Activated T-helper 1 cell treated with anti-CD3 and anti-CD28 coated beads, Interleukin-12 subunit alpha, Interleukin-12 subunit beta, Interleukin-2, Interleukin-4 antibody, amounts not matched to agents 30 ng/mL and 10 ng/mL and 1 ng/mL, durations not matched to agents 14 hours and 24 hours and 36 hours (primary cell): ENCODE measurements at places on chromosomes 2 and 18.

DNA sequence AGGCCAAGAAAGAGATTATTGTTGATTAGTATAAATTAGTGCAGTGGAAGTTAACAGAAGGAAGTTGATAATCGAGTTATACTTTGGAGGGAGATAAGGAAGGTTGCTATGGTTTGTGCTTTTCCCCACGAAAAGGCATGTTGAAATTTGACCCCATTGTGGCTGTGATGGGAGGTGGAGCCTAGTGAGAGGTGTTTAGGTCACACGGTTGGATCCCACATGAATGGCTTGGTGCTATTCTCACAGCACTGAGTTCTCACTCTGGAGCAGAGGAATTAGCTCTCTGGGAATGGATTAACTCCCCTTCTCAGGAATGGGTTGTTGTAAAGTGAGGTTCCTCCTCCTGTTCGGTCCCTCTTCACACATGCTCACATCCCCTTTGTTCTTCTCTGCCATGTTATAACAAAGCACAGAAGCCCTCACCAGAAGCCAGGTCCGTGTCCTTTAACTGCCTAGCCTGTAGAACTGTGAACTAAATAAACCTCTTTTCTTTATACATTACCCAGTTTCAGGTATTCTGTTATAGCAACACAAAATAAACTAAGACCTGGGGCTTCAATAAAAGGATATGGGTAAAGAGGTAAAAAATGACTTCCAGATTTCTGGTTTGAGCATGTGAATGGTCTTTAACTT is 21.9 kb downstream of the PIGN start:
- DNase-seq, result no peak

- DNase-seq, result no peak
Measured at GRCh38 chr18:8433323-8433722, 175.9 kb upstream of the RAB12 start.

- DNase-seq, result no peak
Measured at GRCh38 chr2:230840301-230840700, 24.4 kb upstream of the ITM2C start.

GRCh38 chr2:112335600-112335999 is 60.2 kb downstream of the ZC3H6 start:
- DNase-seq, result no peak

GRCh38 chr2:236981701-236982485 is 103.8 kb upstream of the COPS8 start:
- DNase-seq, result no peak

- no peak for DNase-seq
Measured at GRCh38 chr2:175399326-175399725, 217.8 kb upstream of the ATP5MC3 start.

- no peak for DNase-seq
Measured at GRCh38 chr2:55489467-55490062, 30.0 kb upstream of the CFAP36 start.

- DNase-seq, result no peak
Measured at GRCh38 chr2:216299588-216299987, 72.7 kb downstream of the MARCHF4 start.

DNA sequence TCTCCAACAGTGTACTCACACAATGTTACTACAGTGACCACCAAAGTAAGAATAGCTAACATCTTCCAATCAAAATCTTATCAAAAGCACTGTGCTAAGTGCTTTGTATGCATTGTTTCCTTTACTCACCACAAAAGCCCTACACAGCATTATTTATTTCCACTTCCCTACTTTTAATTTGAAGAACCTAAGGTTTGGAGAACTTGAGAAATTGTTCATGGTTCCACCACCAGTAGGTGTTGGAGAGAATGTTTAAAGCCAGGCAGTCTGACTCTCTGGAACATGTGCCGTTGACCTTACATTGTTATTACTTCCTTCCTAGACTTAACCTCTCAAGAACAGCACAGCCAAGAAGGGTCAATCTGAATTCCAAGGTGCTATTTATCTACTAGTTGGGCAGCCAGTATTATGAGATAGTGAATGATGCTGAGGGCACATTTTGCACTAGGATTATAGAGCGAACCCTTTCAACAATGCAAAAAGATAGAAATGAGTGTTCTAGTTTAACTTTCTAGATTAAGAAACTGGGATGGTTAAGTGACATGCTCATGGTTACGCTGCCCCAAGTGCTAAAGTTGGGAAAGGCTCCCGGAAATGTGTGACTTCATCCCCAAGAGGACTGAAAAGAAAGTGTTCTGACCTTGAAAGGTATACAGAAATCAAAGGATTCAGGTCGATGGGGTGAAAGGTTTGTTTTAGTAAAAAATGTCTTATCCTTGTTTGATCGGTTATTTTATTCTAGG is 55.2 kb upstream of the FAM136A start:
- DNase-seq, result no peak

DNA sequence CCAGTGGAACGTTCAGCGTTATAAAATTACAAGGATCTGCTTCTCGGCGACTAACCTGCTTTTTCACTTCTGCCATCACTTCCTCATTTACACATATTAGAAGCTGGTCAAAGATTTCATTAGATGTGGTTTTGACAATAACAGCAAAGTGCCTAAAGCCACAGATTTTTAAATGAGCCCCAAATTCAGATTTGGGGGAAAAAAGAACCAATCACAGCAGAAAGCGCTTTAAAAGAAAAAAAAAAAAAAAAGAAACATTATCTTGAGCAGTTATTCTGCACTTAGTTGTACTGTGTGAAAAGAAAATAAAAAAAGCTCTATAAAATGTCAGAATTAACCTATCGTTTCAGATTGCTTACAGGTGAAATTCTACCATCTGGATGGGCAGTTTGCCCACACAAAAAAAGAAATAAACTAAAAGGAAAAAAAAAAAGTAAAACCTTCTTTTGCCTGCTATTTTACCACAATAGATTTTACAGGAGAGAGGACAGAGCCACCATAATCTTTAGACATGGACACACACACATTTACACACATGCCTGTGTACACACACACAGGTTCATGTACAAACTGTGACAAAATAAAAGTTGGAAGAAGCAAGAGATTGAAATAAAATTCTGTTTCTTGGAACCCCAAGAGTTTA is 167.2 kb downstream of the TCF4 start:
- DNase-seq, result no peak

- DNase-seq, result no peak
Measured at GRCh38 chr2:89833780-89834117, 1142.3 kb downstream of the RPIA start.

- no peak for DNase-seq
Measured at GRCh38 chr18:62017618-62018017, 124.8 kb upstream of the RNF152 start.

GRCh38 chr18:3103576-3103975 is 90.6 kb upstream of the LPIN2 start:
- DNase-seq, result no peak

- DNase-seq, result no peak
Measured at GRCh38 chr2:128562471-128563347, 244.0 kb upstream of the HS6ST1 start.

DNA sequence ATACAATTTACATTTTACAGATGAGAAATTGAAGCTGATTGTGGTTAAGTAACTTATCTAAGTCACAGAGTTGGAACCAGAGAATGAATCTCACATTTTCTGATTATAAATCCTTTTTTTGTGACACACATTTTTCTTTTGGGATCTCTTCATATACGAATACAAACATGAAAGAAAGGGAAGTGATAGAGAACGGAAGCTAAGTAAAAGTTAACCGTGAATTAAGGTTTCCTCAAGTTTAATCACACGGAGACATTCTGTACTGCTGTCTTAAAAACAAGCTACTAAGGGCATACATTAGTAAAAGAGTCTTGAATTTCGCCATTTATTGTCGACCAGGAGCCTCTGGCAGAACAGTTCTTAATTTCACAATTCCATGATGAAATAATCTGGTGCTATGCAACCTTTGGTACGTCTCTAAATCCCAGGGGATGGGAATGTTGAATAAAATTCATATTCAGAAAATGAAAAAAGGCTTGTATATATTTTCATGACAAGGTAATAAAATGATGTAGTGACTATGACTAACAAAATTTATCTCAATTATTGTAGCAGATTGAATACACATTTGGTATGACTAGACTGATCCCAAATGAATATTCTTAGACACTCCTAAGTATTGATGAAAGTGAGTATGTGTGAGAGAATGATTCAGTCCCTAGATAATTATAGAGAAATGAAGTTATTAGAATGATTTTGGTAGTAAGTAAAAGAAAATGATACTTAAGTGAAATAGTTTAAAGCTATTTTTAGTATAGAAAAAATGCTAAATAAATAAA is 40.3 kb upstream of the ZSWIM2 start:
- no peak for DNase-seq

- DNase-seq, result no peak
Measured at GRCh38 chr2:240555541-240556250, 2.1 kb downstream of the ANKMY1 start.

DNA sequence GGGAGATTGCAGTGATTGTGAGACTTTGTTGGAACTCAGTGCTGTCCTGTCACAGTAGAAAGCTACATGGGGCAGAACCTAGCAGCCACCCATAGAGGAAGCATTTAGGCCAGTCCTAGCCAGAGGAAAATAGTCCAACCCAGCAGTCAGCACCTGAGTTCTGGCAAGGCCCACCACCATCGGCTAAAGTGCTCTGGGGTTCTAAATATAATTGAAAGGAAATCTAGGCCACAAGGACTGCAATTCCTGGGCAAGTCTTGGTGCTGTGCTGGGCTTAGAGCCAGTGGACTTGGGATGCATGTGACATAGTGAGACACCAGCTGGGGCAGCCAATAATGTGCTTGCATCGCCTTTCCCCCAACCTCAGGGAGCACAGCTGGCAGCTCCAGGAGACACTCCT is 28.9 kb upstream of the ACTR2 start:
- DNase-seq, result no peak

DNA sequence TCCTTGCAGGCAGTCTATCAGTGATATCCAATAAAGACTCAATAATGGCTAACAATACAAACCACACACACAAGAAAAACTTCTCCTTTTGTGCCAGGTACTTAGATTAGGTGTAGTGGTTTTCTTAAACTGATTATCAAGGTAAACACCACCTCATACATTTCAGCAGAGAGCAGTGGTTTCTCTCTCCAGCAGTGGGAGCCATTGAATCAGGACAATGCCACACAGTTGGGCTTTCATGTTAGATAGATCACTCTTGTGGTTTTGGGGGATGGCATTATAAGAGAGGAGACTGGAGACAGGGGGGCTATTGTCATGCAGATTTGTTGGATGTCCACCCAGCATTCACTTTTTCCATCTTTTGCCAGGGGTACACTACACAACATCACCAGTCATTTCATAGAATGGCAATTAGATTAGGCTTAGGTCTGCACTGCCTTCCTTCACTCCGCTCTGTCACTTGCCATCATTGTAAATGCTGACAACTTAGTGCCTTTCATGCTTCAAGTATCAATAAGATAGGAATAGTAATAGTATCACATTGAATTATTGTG is 13.6 kb upstream of the IRS1 start:
- no peak for DNase-seq

GRCh38 chr2:38866773-38867443 is 8.8 kb downstream of the DHX57 start:
- no peak for DNase-seq

DNA sequence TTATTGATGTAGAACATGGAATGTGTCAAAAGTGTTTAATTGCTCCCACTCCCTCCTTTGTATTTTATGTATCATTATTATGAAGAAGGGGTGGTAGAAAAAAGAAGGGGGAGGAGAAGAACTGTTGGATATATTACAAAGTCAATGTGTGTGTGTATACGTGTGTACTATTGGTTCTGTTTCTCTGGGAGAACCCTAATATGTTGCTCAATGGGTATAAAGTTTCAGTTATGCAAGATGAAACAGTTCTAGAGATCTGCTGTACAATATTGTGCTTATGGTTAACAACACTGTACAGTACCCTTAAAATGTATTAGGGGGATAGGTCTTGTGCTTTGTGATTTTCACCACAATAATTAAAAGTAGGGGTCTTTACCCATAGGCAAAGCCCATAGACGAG is 58.1 kb upstream of the ZC3H15 start:
- DNase-seq, result no peak

- DNase-seq, result no peak
Measured at GRCh38 chr2:220276741-220277444, 649.5 kb downstream of the SLC4A3 start.

- DNase-seq, result no peak
Measured at GRCh38 chr18:1047406-1047805, 142.7 kb downstream of the ADCYAP1 start.

GRCh38 chr18:12911025-12911928 is 27.2 kb upstream of the PTPN2 start:
- DNase-seq, result peak; percentile 40

DNA sequence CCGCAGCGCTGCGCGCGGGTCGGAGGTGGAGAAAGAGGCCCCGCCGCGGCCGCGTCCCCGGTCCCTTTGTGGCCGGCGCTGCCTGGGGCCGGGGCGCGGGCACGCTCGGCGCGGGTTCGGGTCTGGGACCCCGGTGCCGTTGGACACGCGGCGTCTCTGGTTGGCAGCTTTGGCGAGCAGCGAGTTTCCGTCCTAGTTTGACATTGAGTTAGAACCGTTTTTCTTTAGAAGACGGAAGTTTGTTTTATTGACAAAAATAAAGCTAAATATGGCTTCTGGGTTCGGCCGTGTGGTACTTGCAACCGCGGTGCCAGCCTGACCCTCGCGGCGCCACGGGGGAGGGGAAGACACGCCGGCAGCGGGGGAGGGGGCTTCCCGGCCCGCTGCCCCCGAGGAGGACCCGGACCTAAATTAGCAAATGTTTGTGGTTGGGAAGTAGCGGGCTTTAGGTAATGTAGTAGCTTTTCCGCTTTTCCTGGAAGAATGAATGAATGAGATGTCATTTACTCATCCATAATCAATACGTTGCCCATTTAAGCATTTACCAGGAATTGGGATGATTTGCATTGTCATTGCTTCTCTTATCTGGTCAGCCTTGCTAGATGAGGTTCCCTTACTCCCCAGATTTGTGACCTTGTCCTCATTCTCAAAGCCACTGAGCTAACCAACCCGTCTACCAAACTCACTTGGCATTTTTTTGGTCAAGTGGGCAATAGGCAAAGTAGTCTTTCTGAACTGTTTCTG is 530 bp downstream of the GALNT1 start:
- DNase-seq, result peak; percentile 7

- DNase-seq, result no peak
Measured at GRCh38 chr2:68790600-68790999, 56.0 kb downstream of the ARHGAP25 start.

GRCh38 chr2:552906-553305 is 124.3 kb downstream of the TMEM18 start:
- DNase-seq, result no peak

- no peak for DNase-seq
Measured at GRCh38 chr2:108074946-108075345, 88.6 kb downstream of the SLC5A7 start.

DNA sequence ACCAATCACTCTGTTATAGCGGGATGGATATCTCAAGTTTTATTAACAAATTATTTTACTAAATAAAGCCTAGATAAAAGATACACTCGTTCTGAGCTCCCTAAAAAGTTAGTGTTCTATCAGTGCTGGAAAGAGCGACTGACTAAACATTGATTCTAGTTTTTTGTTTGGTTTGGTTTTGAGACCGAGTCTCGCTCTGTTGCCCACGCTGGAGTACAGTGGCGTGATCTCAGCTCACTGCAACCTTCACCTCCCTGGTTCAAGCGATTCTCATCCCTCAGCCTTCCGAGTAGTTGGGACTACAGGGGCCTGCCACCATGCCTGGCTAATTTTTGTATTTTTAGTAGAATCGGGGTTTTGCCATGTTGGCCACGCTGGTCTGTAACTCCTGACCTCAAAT is 73.8 kb upstream of the CDCA7 start:
- no peak for DNase-seq
